ENCODE measurements at places on chromosomes 1 and 21.

DNA sequence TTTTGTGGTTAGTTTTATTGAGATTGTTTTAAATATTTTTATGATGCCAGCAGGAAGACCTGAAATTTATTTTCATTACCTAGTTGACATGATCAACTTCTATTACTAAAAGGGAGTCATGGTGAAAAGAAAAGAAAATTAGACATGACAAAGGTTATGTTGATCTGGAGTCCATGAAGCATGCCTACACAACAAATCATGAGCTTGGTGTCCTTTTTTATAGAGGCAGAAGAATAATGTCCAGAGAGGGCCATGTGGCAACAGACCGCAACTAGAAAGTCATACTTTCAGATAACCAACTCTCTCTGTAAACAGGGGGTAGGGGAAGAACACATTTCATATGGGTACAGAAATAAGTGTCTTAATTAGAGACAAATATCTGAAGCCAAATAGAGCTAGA, 175.5 kb upstream of the HOOK1 start:
- DNase-seq: no peak

DNA sequence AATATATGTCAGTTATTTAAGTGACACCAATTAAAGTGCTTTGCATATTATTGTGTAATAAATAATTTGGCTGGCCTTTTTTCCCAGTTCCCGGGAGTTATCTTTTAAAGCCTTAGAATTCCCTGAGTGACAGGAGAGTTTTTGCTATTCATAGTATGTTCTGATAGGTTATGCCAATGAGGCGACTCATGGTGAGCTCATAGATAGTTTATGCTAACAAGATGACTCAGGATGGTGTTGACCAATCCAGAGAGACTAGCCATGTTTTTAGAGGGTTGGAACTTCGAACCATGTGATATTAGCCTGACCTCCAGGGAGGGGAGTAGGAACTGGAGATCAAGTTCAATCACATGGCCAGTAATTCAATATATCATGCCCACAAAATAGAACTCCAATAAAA, 310.8 kb downstream of the USP25 start:
- no peak for DNase-seq

- no peak for DNase-seq
These were observed 5.1 kb upstream of the C1orf162 start for GRCh38 chr1:111468717-111469100.

- no peak for DNase-seq
These were observed 10.2 kb downstream of the VN1R5 start for GRCh38 chr1:247266053-247266452.

DNA sequence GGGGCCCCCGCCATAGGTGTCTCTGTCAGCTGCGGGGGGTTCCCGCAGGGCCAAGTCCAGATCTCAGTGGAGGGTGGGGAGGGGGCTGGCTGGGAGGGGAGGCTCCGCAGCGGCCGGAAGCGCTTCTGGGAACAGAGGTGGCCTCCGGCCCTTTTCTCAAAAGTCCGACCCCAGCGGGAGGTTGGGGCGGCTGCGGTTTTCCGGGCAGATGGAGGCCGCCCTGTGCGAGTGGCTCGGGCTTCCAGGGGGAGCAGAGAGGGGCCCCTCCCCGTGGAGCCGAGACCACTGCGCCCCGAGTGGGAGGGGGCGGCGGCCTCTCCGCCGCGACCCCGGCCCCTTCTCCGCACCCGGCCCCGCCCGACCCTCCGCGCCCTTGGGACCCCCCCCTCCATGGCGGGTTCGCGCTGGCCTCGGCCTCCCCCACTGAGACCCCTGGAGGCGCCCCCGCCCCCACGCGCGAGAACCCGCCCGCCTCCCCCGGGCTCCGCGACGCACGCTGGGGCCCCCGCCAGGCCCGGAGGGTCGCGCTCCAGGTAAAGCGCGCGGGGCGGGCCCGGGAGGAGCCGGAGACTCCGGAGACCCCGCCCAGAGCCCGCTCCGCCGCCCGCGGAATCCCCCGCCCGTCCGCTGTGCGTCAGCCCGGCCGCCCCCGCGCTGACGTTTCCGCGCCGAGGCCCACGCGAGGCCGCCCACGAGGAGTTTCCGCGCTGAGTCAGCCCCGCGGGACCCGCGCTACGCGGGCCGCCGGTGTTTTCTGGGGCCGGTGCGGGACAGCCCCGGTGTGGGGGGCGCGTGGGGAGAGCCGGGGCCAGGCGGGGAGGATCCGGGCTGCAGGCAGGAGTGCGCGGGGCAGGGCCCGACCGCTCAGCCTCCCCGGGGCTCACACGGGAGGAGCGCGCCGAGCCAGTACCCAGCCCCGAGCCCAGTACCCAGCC, 5.2 kb downstream of the TNFRSF18 start:
- no peak for DNase-seq

DNA sequence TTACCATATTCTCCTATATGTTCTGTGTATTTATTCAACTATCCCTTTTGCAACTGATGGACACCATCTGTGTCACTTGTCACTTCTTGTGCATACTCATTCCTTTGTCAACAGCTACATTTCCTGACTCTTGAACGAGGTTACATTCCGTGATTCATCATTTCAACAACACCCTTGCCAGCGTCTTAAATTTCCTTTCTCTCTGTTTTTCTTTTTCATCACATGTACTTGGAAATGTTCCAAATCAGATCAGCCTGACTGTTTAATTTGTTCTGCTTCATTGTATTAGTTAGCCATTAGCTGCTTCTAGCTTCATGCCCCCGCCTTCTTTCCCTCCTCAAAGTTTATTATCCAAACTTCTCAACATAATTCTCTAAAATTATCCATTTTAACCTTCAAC, 173.0 kb downstream of the ADGRL4 start:
- DNase-seq: no peak

DNA sequence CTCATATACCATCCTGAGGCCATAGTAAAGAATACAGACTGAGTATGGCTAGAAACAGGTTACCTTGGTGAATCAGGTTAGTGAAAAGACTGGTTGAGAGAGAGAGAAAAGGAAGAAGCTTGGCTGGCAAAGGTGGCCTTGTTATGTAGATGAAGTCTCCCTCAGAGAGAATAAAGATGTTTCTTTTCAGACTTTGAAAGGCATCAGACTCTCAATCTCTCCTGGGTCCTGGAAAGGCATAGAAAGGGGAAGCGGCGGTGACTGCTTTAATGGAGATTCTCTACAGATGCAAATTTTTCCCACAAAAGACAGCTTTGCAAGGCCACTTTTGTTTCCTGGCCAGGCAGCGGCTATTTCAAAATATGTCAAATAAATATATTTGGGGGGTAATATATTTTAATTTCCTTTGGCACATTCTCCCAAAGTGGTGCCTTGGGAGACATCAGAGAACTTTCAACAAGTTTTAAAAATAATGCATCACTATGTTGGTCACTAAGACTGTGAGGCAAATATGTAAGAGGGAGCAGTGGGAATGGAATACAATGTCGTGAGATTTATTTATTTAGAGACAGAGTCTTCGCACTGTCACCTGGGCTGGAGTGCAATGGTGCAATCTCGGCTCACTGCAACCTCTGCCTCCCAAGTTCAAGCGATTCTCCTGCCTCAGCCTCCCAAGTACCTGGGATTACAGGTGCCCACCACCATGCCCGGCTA, 46.1 kb downstream of the NPHS2 start:
- DNase-seq: no peak

DNA sequence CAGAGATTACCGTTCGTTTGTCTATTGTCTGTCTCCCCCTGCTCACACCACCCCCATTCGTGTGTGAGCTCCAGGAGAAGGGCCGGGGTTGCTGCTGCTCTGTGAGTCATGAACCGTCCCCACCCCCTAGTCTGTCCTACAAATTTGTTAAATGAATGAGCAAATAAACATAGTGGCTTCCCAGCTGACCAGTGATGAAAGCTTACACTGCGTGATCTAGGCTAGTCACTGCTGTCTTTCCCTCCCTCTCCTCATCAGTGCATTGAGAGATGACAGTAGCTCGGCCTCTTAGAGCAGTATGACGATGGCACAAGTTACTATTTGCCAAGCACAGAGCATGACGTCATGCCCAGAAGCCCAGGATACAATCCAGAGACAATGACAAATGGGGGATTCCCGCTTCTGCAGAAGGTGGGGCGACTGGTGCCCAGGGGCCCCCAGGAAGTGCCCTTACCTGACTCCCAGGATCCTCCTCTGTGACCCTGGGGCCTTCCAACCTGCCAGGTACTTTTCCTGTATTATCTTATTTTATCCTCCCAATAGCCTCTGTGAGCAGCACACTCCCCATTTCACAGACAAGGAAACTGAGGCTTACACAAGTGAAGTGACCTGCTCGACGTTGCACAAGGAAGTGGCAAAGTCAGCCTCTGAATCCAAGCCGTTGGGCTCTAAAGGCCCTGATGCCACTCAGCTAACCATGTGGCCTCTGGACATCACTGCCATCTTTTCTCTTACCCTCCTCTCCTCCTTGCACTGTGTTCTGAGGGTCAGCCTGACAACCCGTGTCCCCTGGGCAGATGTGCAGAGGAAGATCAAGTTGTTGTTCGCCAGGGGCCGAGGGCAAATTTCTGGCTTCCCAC, 8.6 kb upstream of the EPHA2 start:
- no peak for DNase-seq

GRCh38 chr1:110307239-110307974, 31.8 kb upstream of the RBM15 start:
- no peak for DNase-seq

GRCh38 chr1:228941666-228942065, 206.4 kb downstream of the RHOU start:
- DNase-seq: no peak

DNA sequence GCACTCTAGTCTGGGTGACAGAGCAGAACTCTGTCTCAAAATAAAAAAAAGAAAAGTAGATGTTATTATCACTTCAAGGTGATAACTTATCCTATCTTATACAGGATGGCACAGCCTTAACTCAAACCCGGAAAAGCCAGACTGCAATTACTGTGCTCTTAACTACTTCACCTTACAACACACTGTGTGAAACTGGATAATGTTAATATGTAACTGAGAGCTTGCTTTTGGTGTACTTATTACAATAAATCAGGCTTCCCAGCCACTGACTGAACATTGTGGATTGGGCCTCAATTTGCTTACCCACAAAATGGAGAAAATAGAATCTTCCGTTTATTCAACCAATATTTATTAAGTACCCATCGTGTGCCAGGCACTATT, 1.4 kb downstream of the ORC1 start:
- no peak for DNase-seq

Measured in GM12891 (cell line).